HTR-8/SVneo (cell line): ENCODE measurements at places on chromosomes 3 and 15.

- DNase-seq = no peak
Observed at GRCh38 chr15:83219026-83219425, 11.4 kb upstream of the HDGFL3 start.

DNA sequence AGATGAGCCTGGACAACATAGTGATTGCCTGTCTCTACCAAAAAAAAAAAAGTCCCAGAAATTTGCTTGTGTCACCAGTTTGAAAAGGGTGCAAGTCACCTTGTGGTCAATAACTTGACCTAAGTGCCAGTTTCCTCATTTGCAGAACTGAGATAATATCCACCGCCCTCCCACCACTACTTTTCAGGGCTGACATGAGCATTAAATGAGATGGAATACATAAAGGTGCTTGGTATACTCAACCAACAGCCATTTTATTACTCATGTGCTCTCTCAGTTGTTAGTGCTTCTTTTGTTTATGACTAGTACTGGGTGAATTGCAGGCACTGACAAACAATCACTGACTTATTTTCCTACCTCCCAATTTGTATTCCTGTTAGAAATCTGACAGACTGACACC lies 340.5 kb upstream of the SATB1 start:
- no peak for DNase-seq

DNA sequence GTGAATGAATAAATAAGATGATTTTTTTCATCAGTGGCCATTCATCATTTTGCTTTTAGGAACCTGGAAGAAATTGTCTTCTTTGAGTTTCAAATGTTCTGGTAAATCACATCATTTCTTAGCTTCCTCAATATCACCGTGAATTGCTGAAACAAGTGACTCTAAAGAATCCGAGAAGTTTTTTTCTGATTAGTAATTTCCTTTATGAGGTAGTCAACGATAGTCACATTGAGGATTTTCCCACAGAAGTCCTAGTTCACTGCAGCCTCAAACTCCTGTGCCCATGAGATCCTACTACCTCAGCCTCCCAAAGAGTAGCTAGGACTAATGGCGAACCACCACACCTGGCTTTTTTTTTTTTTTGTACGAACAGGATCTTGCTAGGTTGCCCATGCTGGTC lies 3.6 kb upstream of the TMPRSS7 start:
- no peak for DNase-seq

- DNase-seq = no peak
Observed at GRCh38 chr3:169479314-169479939, 184.1 kb downstream of the MECOM start.

DNA sequence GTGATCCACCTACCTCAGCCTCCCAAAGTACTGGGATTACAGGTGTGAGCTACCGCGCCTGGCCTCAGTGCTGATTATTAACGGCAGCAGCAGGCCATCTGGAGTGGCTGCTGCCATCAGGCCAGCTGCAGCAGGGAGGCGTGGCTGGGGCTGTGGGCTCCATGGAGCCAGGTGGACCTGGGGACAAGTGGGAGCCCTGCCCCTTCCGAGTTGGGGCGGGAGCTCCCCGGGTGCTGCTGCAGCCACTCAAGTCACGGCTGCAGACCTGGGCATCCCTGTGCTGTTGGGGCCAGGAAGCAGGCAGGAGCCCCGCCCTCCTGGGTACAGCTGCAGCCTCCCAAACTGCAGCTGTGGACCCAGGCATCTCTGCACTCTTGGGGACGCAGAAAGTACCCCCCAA lies 23.9 kb downstream of the LRRC49 start:
- no peak for DNase-seq

- peak; percentile 35 for DNase-seq
Observed at GRCh38 chr3:46948830-46949671, 27.5 kb downstream of the CCDC12 start.

DNA sequence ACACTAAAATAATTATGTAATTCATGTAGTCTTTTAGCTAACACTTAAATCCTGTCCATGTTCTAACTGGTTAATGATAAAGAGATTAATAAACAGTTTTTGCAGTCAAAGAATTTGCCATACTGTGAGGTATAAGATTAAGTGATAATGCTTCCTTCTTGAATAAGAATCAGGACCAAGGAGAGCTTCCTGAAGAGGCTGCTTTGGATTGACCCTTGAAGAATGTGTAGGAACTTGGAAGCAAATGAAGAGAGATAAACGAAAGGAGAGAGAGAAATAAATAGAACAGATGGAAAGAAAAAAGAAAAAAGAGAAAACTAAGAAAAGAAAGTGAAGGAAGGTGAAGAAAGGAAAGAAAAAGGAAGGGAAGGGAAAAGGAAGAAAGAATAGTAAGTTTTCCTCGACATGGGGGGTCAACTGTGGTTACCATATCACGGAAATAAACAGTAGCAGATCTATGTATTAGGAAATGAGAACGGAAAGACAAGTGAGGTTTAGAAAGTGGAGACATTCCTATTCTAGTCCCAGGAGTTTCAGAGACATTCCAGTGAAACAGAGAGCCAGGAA lies 539.8 kb downstream of the FGF12 start:
- no peak for DNase-seq

GRCh38 chr15:31252171-31252785 lies 74.4 kb upstream of the KLF13 start:
- DNase-seq = no peak

DNA sequence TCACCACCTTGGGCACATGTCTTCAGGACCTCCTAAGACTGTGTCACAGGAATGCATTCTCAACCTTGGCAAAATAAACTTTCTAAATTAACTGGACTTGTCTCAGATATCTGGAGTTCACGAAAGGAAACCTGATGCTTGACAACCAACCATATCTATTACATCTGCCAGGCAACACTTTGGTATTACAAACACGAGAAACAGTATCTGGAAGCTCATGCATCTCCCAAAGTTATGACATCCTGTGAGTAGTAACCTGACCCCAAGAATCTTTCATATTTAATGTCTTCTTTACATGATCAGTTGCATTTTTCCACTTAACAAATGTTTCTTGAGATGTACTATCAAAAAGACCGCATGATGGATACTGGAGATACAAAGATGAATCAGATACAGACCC lies 465.3 kb upstream of the AGTR1 start:
- DNase-seq = no peak

GRCh38 chr3:156033428-156033827 lies 87.0 kb upstream of the KCNAB1 start:
- no peak for DNase-seq

- DNase-seq = no peak
Observed at GRCh38 chr3:190124067-190124466, 3.4 kb upstream of the P3H2 start.

DNA sequence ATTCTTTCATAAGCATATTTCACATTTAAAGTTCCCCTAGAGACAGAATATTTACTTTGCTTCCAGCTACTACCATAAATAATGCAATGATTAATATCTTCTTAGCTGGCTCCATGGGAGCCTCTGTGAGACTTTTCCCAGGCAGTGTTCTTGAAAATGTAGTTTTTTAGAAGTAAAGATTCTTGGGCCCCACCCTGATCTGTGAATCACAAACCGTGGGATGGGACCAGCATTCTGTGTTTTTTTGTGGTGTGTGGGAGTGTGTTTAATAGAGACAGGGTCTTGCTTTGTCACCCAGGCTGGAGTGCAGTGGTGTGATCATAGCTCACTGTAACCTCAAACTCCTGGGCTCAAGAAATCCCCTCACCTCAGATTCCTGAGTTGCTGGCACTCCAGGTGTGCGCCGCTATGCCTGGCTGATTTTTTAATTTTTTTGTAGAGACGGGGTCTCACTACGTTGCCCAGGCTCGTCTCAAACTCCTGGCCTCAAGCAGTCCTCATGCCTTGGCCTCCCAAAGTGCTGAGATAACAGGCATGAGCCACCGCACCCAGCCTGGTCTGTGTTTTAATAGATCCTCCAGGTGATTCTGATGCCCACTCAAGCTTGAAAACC lies 83.0 kb downstream of the KLHL25 start:
- no peak for DNase-seq

GRCh38 chr15:90082140-90082715 lies 20.0 kb downstream of the IDH2 start:
- DNase-seq = no peak

DNA sequence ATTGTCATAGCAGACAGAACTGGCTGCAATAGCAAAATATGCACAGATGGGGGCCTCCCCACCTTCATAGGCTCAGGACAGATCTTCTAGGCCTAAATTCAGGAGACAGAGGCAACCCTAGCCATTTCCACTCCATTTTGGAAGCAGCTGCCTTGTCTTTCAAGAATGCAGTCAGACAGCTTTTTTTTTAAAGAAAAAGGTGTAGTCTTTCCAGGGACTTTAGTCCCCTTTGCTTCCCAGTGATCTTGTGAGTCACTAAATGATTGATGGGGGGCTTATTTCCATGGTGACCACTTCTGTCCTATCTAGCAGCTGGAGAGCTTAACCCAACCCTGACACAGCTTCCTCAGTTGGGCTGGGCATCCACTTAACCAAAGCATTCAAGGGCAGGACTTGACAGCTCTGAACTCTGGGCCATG lies 165.9 kb downstream of the TPRG1 start:
- DNase-seq = no peak

- DNase-seq = no peak
Observed at GRCh38 chr15:100891307-100892012, 11.8 kb downstream of the ALDH1A3 start.

- DNase-seq = no peak
Observed at GRCh38 chr3:46953234-46954010, 23.1 kb downstream of the CCDC12 start.

DNA sequence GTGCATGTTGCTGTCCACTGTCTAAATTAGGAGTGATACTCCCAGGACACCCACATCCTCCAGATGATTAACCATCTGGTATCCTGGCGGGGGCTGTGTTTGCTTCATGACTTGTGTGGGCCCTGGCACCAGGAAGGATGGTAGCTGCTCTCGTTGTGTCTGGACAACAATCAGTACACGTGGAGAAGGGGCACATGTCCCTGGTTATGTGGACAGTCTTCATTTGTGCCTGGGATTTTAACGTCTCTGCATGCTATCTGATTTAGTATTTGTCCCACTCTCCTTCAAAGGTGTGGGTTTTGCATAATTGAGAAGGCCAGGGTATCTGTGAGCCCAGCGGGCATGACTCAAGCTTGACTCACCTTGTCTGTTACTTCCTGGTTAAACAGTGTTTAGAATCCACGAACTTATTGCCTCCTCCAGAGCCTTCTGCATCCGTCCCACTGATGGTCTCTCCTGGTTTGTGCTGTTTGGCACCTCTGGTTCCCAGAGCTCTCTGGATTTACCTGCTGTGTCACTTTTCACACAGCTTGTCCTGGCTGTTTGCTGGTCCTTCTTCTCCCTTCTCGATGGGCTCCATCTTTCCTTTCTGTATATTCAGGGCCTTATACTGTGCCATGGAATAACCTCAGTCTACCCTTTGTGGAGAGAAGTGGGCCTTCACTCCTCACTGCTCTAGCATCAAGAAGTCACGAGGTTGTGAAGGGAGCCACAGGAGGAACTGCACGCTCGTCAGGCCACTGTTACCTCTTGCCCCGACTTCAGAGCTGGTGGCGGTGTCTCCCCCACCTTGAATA lies 32.5 kb downstream of the ARNT2 start:
- peak; percentile 34 for DNase-seq

DNA sequence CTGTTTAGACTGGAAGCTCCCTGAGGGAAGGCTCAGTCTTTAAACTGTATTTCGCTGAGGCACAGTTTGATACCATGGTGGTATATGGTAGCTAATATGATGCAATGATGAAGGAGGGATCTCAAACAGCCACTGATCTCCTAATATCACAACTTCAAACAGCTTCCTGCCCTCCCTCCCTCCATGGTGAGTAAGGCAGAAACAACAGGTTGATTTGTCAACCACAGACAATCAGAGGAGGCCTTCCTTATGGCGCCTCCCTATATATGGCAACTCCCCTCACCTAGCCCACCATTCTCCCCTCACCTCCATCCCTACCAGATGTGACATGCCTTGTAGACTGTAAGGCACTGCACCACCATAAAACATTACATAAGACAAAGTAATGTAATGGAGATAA lies 316.5 kb upstream of the ICE2 start:
- no peak for DNase-seq

DNA sequence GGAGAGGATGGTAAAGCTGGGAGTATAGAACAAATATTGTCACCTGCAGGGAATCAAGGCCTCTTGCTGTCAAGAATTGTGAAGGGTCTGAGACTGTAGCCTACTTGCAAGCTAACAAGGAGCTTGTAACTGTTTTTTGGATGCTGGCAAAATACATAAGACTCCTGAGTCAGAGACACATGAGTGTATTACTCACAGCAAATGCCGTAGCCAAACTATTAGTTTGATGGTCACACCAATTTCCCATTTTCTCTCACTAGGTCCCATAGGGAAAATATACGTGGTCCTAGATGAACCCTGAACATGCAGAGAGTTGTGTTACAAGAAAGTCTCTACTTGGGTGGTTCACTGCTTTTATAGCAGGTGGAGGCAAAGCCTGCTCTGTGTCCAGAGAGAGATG lies 44.7 kb upstream of the LIPC start:
- DNase-seq = no peak

DNA sequence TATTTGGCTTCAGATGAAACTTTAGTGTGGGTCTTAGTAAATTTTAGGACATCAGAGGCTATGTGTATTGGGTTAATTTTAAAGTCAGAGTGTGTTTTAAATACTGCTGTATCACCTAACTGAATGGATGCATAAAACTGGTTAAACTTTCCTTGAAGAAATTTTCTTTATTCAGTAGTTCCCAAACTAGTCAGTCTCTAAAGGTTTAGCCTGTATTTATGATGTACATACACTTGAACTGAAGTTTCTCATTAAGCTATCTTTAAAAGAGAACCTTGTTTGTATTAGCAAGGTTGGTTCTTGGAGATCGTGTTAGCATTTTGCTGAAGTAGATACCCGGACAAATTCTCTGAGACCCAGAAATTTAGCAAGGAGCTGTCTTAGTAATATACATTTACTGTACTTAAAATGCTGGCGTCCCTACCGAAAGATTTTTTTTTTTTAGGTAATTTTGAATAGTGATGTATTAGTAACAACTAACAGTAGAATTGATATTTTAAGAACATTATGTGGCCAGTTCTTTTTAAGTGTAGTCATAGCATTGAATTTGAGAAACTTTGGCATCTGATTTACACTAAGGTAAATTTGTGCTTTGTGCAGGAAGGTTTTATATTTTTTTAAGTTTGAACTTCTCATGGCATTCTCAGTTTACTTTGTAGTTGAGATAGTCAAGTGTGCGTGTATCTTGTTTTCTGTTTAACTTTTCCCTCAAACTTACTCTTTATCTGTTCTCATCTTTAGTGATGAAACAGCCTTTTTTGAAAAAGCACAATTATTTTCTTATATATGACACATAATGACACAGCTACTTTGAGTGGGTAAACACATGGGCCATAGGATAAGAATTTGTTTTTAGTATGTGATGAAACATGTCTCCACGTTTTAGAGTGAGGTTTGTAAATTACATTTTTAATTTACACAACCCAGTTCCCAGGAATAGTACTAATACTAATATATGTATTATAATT lies 2.9 kb downstream of the DIPK2A start:
- DNase-seq = no peak

- DNase-seq = no peak
Observed at GRCh38 chr3:105959851-105960250, 91.0 kb upstream of the CBLB start.

DNA sequence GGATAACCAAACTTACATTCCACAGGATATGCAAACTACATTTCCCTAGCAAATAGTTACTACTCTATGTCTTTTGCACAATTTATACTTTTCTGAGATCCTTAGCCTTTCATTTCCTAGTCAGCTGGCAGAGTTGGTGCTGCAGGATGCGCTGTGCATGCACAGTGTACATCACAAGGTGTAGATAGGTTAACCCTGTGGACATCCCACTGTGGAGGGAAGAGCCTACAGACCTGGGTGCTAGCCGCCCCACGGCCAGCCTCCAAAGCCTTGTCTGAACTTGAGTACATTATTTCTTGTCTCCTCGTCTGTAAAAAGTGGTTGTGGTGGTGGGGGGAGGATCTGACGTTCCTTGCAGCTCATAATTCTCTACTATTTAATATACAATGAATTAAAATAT lies 3.5 kb downstream of the TNFSF10 start:
- DNase-seq = no peak
